Stimulated activated CD4-positive, alpha-beta T cell treated with anti-CD3 and anti-CD28 coated beads, Interleukin-15, amount 100 ng/mL, for 1 hour (primary cell): ENCODE measurements at places on chromosomes 2 and 18.
A peak's percentile ranks its signal among the peaks of the same experiment; 100 is the strongest.

DNA sequence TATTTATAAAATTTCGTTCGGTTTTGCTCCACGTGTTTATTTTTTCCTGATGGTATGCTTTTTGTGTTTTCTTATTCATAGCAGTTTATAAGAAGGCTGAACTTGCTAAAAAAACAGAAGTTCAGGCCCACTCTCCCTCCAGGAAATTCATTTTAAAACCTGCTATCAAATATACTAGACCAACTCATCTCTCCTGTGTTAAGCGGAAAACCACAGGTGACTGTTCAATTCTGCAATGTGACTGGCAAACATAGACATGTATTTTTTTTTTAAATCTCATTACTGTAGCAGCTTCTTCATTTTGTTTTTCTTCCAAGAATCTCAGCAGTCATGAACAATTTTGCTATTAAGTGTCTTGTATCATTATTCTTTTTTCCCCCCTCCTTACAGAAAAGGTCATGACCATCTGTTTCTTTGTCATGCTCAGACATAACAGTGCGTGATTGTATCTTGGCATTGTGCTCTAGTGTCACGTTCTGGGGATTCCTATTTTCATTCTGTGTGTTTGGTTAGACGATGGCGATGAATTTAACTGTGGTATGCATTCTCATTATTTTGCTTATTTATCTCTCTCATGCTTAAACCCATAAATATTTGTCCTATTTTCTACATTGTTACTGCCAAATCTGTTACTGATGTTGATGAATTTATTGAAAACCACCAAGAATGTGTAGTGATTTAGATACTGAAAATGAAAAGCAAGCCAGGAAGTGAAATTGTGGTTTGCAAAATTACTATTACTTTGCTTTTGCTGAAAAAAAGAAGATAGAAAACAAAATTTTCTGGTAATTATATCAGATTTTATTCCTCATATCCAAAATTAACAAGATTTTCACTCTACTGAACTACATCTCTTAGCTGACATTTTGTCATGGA, 74.6 kb upstream of the UNC80 start:
- no peak for DNase-seq

DNA sequence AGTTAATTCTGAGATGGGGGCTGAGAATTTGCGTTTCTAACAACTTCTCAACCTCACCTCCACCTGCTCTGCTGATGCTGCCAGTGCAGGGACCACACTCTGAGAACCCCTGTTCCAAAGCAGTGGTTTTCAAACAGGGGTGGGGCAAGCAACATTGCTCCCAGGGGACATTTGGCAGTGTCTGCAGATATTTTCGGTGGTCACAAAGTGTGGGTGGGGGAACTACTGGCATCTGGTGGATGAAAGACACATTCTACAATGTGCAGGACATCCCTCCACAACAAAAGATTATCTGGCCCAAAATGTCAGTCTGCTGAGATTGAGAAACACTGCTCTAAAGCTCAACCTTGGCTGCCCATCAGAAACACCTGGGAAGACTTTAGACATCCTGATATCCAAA, 188.7 kb upstream of the SATB2 start:
- no peak for DNase-seq

- DNase-seq, result no peak
Observed at GRCh38 chr18:22307528-22307927, 110.2 kb downstream of the CTAGE1 start.

- DNase-seq, result no peak
Observed at GRCh38 chr18:9810994-9811705, 74.6 kb upstream of the TXNDC2 start.

- DNase-seq, result no peak
Observed at GRCh38 chr2:97891611-97892010, 104.1 kb downstream of the TMEM131 start.

GRCh38 chr2:219782737-219783348, 155.4 kb downstream of the SLC4A3 start:
- DNase-seq, result no peak

- DNase-seq, result no peak
Observed at GRCh38 chr18:23321996-23322395, 131.1 kb upstream of the RIOK3 start.

- no peak for DNase-seq
Observed at GRCh38 chr2:40355451-40355850, 96.4 kb downstream of the SLC8A1 start.

- DNase-seq, result no peak
Observed at GRCh38 chr2:151422917-151423439, 13.3 kb downstream of the RIF1 start.

- no peak for DNase-seq
Observed at GRCh38 chr18:25862881-25863600, 227.4 kb downstream of the SS18 start.

GRCh38 chr2:197934261-197934933, 130.0 kb downstream of the PLCL1 start:
- no peak for DNase-seq

DNA sequence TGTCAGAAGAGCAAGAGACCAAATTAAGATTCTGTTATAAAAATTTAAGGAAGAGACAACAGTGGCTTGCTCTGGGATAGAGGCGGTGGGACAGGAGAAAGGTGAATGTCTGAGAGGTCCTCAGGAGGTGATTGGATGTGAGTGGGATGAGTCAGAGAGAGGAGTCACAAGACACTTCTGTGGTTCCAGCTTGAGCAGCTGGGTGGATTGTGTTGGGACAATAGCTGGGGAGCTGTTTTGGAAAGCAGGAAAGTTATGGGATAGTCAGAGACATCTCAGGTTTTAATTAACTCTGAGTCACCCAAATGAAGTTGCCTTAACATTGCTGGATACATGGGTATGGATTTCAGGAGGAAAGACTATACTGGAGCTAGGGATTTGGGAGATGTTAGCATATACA, 218.0 kb upstream of the TRIB2 start:
- DNase-seq, result no peak

DNA sequence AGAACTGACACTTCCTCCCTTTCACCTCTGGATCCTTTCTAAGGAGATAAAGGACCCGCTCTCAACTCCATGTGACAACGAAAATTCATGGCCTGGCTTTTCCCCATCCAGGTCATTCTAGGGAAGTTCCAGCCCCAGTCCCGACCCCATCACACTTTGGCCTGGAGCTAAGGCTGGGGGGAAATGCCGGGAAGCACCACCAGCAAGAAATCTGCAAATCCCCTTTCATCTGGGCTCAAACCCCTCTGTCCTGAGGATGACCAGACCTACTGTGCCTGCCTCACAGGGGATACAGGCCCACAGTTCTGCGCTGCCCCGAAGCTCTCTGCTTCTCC, 1.3 kb downstream of the SIX2 start:
- no peak for DNase-seq

DNA sequence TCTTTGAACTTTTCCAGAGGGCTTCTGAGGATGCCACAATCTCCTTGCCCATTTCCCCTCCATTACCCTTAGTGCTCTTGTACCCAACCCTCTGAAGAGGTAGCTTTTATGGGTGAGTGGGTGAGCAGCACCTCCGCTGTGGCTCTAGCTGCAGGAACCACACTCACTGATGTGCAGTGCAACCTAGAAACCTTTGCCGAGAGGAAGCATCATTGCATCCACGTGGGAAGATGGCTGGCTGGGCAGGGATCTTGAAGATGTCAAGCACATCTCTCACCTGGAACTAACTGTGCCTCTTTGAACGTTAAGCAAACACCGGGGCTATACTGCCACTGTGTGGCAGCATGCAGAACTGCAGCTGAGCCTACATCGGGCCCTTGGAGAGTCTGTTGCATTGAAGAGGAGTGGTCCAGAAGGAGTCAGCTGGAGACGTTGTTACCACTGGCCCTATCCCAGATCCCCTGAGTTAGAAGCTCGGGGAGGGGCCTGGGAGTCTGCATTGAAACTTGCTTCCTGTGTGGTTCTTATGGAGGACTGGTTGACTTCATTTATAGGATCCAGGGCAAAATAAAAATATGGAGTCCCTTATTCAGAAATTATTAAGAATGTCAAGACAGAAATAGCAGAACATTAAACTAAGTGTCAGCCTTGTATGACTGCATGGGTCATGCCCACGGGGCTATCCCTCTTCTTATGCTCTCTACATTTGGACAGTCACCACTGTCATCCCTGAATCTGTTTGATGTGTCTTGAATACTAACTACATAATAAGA, 28.7 kb downstream of the IGFBP5 start:
- DNase-seq, result peak; percentile 31

DNA sequence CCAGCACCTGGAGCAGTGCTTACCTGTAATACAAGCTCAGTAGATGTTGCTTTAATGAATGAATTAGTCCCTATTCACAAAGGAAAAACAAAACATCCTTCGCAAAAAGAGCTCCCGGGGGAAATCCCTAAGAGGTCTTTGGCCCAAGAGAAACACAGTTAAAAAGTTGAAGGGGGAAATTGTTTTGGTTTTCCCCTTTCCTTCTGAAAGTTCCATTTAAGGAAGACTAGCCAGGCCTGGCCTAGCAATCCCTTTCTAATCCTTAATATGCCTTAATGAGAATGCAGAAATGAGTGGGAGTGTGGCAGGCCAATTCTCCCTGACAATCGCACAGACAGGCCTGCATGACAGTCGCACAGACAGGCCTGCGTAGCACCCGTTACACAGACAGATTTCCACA, 33.5 kb upstream of the REL start:
- no peak for DNase-seq

GRCh38 chr2:221527776-221528309, 44.3 kb downstream of the EPHA4 start:
- DNase-seq, result no peak

- DNase-seq, result no peak
Observed at GRCh38 chr18:10942998-10943397, 206.4 kb downstream of the PIEZO2 start.

GRCh38 chr18:6960656-6961055, 156.9 kb downstream of the LAMA1 start:
- no peak for DNase-seq

- no peak for DNase-seq
Observed at GRCh38 chr2:59956981-59957380, 596.5 kb downstream of the BCL11A start.

DNA sequence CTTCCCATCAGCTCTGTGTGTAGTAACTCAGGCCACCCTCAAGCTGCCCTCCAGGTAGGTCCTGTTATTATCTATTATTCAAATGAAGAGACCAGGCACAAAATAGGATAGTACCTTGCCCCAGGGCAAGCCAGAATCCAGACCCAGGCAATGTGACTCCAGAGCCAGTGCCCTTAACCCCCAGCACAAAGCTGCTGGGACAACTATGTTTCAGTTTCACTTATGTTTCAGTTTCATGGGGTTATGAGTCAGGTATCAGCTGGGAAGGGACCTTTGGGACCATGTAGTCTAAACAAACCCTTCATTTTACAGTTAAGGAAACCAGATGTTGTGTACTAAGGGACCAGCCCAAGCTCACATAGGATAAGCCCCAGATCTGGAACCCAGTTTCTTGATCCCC, 10.0 kb downstream of the HK2 start:
- DNase-seq, result no peak

- no peak for DNase-seq
Observed at GRCh38 chr2:28930205-28930604, 35.7 kb downstream of the WDR43 start.
